Esophagus squamous epithelium (tissue), 5 donors: ENCODE measurements at places on chromosomes 5 and 9. TPM values are rescaled to one million over a fixed set of nuclear protein-coding genes. Genes with fewer than 3 reads are reported as not detected.

DNA sequence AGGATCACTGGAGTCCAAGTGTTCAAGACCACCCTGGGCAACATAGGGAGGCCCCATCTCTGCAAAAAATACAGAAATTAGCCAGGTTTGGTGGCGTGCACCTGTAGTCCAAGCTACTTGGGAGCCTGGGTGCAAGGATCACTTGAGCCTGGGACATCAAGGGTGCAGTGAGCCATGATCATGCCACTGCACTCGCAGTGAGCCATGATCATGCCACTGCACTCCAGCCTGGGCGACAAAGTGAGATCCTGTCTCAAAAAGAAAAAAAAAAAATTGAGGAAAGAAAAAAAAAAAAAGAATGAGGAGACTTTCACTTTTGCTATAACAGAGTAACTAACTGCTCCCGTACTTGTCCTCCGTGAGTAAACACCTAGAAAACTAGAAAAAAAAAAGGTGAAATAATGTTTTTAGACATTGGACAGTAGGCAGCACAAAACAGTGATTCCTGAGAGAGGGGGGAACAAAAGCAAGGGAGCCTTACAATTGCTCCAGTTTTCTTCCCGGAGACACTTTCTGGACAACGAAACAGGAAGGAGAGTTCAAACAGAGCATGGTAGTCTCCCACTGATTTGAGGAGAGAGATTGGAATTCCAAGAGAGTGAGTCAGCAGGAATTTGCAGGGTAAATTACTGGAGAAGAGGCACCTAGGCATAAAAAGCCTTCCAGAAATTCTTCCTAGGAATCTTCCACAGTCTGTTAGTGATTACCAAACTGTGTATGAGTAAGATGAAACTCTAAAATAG lies 6.9 kb upstream of the ZBTB5 start:
- no peak for DNase-seq

DNA sequence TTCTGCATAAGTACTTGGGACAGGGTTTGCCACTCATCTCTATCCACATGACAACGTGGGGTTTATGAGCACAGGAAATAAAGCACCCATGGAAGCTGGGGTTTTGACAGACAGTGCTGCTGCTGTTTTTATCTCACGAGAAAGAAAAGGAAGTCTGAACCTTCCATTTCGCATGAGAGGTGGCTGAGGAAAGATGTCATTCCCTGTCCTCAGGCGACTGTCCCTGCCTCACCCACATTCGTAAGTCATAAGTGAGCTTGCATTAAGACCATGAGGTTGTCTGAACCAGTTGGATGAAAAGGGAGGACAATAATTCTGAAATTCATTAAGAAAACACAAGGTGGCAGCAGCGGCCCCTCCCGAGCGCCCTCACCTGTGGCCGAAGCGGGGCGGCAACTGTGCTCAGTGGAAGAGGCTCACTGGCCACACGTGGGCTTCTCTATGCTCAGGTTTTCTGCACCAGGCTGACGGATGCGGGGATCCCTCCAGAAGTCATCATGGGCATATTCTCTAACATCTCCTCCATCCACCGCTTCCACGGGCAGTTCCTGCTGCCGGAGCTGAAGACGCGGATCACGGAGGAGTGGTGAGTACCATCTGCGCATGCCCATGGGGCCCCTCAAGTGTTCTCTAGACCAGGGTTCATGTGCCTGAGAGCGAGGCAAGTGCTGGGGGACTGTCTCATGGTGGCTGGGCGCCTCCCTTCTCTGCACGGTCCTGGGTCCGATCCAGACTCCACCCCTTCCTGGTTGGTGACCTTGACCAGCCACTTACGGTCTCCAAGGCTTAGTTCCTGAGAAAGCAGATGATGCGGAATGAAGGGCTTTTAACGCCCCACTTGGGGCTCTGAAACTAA lies 54.7 kb upstream of the SUSD3 start:
- DNase-seq: no peak

DNA sequence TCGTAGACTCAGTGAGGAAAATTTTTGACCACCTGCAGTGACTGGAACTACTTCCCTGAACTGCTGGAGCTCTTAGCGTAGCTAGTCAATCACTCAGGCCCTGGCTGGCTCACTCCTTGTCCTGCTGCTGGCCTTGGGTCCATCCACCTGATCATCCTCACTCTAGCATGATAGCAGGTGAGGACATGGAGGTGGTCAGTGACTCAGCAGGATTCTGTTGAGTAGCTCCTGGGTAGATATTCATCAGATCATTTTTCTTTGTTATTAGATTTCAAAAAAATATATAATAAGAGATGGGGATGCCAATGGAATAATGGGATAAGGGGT lies 25.0 kb upstream of the SEMA4D start:
- DNase-seq: no peak

NME5 gene
- 0.61 TPM for total RNA-seq

GABRA6 gene
- total RNA-seq: not detected

RAPGEF6 gene
- 26.5 TPM for total RNA-seq

TTC16 gene
- total RNA-seq: under 0.01 TPM

DNA sequence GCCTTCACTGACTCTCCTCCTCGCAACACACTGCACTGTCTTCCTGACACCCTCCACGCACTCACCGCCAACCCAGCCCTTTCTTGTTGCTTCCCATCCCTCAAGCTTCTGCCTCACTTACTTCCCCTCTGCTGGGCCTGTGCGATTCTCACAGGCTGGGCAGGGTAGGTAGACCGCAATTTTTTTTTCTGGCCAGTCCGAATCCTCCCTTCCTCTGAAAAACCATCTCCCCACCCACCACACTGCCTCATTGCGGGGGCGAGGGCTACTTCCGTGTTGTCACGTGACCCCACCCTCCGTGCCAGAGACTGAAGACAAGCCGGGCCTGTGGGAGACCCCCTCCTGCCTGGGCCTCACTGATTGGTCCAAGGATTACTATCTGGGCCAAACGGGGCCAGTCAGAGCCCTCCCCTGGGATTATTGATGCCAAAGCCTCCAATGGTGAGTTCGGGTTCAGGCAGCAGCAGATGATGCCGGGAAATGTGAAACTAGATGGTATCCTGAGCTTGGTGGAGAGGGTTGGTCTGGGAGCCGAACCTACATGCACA lies 73.1 kb downstream of the STK10 start:
- peak; percentile 37 for DNase-seq

CACFD1 gene
- 9.2 TPM for total RNA-seq

DNA sequence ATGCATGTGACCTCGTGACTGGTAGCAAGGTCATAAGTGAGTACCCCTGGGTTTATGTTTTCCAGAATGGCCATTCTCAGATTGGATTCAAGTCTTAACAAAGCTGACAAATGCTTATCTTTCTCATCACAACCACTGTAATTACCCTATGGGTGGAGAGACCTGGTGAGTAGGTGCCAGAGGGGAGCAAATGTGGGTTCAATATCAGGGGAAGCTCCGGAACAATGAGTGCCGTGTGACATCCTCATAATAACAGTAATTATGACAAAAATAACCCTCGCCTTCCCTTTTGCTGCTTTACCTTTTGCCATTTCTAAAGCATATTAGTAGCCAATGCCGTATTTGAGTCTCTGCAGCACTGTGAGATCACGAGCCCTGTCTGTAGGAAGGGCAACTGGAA lies 95.9 kb downstream of the NSG2 start:
- no peak for DNase-seq

CLTA gene
- 169 TPM for total RNA-seq

DNA sequence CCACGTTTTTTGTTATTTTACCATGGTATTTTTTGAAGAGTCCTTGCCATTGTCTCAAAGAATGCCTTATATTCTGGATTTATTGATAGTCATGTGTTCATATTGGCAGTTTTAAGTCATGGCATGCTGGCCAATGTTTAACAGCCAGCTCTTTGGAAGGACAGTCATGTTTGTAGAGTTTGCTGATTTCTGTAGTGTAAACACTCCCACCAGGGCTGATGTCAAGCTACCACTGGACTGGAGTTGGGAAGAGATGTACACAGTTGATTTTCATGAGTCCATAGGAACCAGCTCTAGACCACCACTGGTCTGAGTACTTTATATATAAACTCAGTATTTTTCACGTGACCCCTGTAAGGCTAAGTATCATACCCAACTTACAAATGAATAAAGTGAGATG lies 125.2 kb upstream of the DHFR start:
- no peak for DNase-seq

TMC1 gene
- total RNA-seq: not detected

GFPT2 gene
- total RNA-seq: 6.4 TPM

- DNase-seq: no peak
These were observed 63.6 kb upstream of the BOD1 start for GRCh38 chr5:173679909-173680630.

- no peak for DNase-seq
These were observed 66.7 kb upstream of the ADRA1B start for GRCh38 chr5:159849437-159850083.

FCHSD1 gene
- total RNA-seq: 6.0 TPM

- DNase-seq: no peak
These were observed 26.6 kb downstream of the PALM2AKAP2 start for GRCh38 chr9:109806506-109807115.

SET gene
- 83.5 TPM for total RNA-seq

- DNase-seq: no peak
These were observed 16.5 kb downstream of the DNAJA1 start for GRCh38 chr9:33041432-33042188.

MRPL50 gene
- total RNA-seq: 4.4 TPM

- no peak for DNase-seq
These were observed 41.6 kb downstream of the GKAP1 start for GRCh38 chr9:83775932-83776331.

- DNase-seq: no peak
These were observed 408.1 kb upstream of the PIK3R1 start for GRCh38 chr5:67807439-67807888.

- DNase-seq: no peak
These were observed 278.5 kb downstream of the TAF11L14 start for GRCh38 chr5:17912794-17913193.

DNA sequence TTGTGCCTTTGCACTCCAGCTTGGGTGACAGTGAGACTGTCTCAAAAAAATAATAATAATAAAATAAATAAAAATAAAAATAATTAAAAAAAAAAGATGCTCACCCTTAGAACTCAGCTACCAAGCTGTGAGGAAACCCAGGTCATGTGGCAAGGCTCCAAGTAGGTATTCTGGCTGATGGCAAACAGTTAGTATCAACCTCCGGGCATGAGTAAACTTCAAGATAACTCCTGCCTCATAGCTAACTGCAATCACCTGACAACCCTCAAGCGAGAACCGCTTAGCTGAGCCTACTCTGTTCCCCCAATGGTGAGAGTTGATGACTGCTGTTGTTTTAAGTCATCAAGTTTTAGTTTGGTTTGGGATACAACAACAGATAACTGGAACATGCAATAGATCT lies 6.1 kb upstream of the SLC44A1 start:
- DNase-seq: no peak

DNA sequence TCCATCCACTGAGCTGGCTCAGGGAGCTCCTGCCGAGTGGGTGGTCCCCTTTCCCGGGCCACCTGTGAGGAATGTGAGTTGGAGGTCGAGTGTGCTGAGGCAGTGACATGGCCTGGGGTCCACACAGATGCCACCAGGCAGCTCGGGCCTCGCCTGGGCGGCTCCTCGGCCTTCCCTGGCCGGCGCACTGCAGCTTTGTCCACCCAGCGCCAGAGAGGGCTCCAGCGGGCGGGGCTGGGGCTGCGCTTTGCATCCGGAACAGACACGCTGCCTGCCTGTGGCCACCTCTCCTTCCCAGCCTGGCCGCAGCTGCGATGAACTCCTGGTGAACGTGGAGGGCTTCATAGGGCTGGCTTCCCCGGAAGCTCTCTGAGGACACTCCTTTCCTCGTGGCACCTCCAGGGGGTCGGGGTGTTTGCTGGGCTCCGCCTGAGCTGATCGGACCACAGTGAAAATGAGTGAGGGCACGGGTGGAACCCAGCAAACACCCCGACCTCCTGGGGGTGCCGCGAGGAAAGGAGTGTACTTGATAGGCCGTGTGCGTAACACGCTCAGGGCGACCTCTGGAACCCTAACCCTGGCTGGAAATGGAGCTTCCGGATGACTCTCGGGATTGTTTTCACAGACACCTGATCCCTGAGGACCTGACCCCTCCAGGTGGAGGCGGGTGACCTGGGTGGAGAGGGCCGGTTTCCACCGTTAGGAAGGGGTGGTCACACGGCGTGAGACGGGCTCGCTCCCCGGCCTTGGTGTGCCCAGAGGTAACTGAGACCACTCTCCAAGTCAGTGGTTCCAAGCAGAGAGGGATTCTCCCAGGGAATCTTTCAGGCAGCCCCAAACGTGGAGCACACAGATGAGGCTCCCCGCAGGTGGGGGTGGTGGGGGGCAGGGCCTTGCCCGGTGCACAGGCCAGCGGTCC lies 31.8 kb upstream of the RXRA start:
- no peak for DNase-seq

IFNW1 gene
- not detected for total RNA-seq

GRCh38 chr5:43049236-43049635 lies 9.1 kb upstream of the ANXA2R start:
- no peak for DNase-seq

- no peak for DNase-seq
These were observed 71.2 kb downstream of the UNC13B start for GRCh38 chr9:35232867-35233544.

- no peak for DNase-seq
These were observed 75.8 kb downstream of the GOLPH3 start for GRCh38 chr5:32098291-32098690.

ADGRD2 gene
- 0.35 TPM for total RNA-seq

GRCh38 chr9:122819326-122819725 lies 9.1 kb downstream of the PDCL start:
- no peak for DNase-seq

- no peak for DNase-seq
These were observed 960 bp downstream of the PCDHGC5 start for GRCh38 chr5:141489841-141490240.
